ENCODE measurements at places on chromosomes 7 and 10.
A peak's percentile ranks its signal among the peaks of the same experiment; 100 is the strongest.

- DNase-seq, result no peak
These were observed 362.0 kb upstream of the NFE2L3 start for GRCh38 chr7:25789701-25790640.

DNA sequence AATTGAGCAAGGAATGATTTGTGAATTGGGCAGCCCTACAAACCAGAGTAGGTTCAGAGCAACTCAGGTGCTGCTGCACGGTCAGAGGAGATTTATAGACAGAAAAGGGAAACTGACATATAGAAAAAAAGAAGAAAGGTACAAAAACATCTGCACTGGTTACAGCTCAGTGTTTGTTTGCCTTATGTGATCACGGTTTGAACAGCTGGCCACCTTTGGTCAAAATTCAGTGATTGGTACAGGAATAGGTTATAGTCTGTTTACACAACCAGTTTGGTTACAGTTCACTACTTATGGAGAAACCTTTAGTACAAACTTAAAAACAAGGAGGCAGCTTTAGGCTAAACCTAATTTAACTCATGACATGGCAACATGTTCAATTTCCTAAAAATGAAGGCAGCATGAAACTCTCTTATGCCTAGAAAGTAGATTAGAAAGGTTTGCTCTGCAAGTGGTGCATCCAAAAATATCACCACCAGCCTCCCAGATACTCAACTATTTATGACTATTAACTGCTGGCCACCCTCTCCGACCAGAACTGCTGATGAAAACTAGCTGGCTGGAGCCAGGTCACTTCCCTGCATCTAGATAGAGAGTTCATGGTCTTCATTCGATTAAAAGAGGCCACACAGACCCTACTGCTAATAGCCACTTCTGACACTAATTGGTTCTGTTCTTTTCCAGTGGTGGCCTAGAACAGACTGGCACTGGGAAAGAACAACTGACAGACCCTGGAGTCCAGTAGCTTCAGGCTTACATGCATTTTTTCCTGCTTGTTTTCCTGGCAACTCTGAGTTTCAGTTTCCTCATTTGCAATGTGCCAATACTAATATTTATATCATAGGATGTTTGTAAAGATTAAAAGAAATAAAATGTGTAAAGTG lies 548.0 kb downstream of the CCSER2 start:
- no peak for DNase-seq

GRCh38 chr10:121813211-121813815 lies 114.5 kb downstream of the ATE1 start:
- no peak for DNase-seq

GRCh38 chr10:43671659-43672531 lies 23.2 kb upstream of the ZNF32 start:
- DNase-seq, result peak; percentile 43

GRCh38 chr7:152905949-152906348 lies 146.4 kb downstream of the ACTR3B start:
- DNase-seq, result no peak

DNA sequence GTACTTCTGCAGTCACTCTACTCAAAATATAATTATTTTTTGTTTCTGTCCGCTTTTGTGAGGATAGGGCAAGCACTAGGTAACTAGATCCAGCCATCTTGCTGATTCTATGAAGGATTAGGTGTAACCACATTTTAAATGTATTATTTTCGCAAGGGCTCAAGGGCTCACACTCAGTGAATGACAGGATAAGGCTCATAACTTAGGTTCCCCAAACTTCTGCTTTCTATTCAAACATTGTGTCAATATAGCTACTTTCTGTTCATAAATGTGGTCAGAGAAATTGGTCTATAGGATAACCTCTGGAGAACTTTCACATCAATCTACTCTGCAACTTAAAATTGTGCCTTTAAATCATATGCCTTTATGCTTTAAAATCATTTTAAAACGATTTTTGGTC lies 1141.2 kb downstream of the SORCS1 start:
- DNase-seq, result no peak

DNA sequence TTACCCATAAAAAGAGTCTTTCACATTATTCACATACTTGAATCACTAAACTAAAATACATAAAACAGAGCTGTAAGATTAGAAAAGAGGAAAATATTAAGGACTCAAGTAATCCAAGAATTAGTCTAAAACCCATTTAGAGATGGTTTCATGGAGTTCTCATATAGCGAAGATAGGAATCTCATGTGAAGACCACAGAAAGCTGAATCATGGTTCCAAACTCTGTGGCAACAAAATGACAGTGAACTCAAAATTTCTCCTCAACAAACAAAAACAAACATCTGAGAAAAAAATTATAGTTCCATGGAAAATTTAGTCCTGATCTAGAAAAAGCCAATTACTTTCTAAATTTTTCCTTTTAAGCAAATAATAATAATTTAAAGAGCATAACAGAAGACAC lies 34.6 kb downstream of the BAZ1B start:
- no peak for DNase-seq

- no peak for DNase-seq
These were observed 255.1 kb downstream of the CCSER2 start for GRCh38 chr10:84583501-84583900.
